ENCODE measurements at places on chromosomes 3 and 15. TPM values are rescaled to one million over a fixed set of nuclear protein-coding genes. Genes with fewer than 3 reads are reported as not detected.

CELF6 gene
- total RNA-seq = 3.1 TPM

STARD9 gene
- 30.8 TPM for total RNA-seq

NTRK3 gene
- total RNA-seq = 1.9 TPM

C3orf62 gene
- total RNA-seq = 7.6 TPM

ACKR4 gene
- total RNA-seq = 1.3 TPM

DNA sequence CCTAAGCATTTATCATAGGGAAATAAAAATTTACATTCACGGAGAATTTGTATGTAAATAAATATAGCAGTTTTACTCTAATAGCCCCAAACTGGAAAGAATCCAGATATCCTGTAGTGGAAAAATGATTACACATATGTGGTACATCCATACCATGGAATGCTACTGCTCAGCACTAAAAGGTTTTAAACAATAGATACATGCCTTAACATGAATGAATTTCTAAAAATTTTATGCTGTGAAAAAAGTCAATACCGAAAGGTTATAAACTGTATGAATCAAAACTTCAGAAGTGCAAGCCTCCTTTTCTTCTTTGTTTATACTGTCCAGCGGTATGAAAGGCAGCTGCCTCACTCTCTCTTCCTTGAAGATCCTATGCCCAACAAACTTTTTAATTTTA lies 37.5 kb upstream of the MCTP2 start:
- no peaks in the 10 kb centered on the region for H3K27me3 ChIP-seq

DNA sequence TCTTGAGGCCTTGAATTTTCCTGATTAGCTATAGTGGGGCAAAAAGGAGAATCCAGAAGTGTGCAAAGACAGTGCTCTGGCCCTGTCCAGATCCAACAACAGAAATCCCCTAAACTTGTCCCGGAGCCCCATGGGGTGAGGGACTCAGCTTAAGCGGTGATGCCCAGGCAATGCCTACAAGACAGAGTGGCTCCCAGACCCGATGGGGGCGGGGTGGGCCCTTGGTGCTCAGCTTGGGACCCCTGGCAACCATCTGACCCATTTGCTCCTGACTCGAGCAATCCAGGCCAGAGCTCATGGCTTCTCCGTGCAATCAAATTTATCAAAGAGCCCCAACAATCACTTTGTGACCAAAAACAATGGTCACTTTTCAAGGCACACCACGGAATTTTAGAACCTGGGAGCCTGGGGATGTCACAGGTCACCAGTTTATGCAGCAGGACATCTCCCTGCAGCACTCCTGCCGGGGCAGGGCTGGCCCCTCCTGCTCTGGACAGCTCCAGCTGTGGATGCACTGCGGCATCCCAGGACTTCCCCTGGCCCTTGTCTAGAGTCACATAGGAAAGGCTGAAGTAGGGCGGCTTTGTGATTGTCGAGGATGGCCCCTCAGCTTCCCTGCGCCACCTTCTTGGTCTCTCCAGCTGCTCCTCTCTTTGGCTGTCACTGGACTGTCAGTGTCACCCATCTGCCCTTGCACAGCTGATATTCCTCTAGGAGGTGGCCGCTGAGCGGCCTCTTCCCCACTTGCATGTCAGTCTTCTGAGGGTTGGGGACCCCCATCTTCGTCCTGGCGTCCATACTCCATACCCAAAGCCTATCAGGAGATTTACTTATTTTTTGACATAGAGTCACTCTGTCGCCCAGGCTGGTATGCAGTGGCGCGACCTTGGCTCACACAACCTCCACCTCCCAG lies 28.4 kb downstream of the RGMA start:
- DNase-seq = peak; percentile 42
- H3K36me3 ChIP-seq = no peaks in the 10 kb centered on the region
- H3K27ac ChIP-seq = no peak overlapping the region
- no peaks in the 10 kb centered on the region for H3K27me3 ChIP-seq
- H3K4me3 ChIP-seq = no peak overlapping the region

- H3K27ac ChIP-seq = no peak overlapping the region
- DNase-seq = no peak
Observed at GRCh38 chr3:195248281-195248680, 22.7 kb downstream of the XXYLT1 start.

DNA sequence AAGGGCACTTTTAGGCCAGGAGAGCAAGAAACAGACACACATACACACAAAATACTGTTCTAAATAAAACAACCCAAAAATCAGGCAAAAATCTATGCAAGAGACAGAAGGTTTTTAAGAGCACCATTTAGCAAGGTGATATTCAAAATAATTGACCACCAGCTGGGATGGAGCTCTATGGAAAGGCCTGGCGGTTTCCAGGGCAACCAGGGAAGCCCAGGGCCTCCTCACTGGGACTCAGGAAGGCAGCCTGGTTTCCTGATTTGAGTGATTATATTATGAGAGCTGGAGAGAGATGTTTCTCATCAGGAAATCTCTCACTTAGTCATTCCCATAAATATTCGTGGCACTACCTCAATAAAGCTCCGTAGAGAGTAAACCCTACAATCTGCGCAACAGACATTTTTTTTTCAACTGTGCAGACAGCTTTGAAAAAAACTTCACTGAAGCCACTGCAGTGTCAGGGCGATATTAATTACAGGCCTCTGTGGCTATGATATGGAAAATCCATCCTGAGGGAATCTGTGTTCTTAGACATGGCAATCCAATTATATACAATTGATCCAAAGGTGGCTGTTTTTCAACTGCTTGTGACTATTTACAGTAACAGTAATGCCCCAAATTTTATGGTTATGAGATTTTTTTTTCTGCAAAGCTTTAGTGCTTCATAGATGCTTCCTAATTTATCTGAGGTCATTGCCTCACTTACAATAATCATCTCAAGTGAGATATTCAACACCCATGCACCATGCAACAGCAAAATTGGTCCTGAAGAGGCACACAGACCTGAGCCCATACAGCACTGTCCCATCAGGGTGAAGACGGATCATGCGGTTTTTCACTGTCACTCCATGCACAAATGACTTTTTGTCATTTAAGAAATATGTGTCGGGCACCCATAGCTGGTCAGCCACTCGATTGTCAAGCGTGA lies 152.1 kb downstream of the GABRB3 start:
- no peaks in the 10 kb centered on the region for H3K36me3 ChIP-seq
- no peaks in the 10 kb centered on the region for H3K27me3 ChIP-seq
- no peak overlapping the region for H3K4me3 ChIP-seq
- DNase-seq = no peak
- H3K4me1 ChIP-seq = no peaks in the 10 kb centered on the region

GRCh38 chr15:81182756-81183438 lies 13.8 kb upstream of the IL16 start:
- no peaks in the 10 kb centered on the region for H3K4me1 ChIP-seq
- H3K27ac ChIP-seq = no peak overlapping the region
- peak overlapping the region; percentile 6 for H3K4me3 ChIP-seq

DNA sequence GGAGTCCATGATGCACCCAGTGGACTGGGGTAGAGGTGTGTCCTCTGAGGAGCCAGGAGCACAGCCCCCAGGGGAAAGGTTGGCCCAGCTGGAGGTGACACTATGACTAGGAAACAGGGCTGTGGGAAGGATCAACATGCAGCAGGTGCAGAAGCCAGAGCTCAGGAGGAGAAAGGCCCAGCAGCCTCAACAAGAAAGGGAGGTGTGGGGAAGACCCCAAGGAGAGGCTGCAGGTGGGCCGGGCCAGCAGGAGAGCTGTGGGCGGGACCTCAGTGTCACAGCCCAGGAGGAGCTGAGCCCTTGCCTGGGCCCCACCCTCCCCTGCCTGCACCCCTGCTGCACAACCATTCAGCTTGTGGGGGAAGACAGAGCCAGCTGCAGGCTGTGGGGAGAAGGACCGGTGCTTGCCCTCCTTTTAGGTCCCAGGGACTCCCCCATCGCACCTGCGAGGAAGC lies 18.4 kb upstream of the KLF13 start:
- H3K36me3 ChIP-seq = no peaks in the 10 kb centered on the region
- H3K27ac ChIP-seq = no peak overlapping the region
- H3K27me3 ChIP-seq = no peaks in the 10 kb centered on the region

DNA sequence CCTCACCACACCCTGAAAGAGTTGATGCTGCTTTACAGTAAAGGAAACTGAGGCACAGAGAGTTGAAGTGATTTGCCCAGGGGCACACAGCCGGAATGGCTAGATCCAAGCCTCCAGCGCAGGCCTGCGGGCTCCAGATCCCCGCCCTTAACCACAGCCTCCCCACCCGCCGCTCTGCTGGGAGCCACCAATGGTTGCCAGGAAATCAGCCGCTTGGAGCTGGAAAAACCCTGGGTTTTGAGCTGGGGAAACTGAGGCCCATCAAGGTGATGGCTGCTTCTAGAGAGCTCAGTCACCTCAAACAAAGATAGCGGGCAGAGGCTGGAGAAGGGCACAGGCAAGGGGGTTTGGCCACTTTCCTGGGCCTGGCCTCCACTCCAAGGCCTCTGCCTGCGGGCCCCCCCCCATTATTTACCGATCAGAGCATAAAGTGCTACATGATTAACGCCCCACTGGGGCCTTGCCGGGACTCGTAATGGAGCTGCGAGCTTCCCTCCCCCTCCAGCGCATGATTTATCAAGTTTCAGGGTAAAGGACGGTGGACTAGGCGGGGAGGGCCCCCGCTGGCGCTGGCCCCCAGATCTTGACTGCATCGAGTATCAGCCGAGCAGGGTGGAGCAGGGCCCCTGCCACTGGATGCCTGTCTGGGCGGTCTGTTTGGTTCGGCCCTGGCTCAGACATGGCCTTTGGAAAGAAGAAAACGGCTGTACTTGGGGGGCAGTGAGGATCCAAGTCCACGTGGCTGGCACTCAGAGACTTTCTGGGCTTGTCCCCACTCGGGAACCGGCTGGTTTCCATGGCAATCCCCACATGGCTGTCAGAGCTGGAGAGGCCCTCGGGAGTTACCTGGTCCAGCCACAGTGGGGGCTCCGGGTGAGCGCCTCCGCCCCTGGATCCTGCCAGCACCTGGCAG lies 9.1 kb downstream of the PLXND1 start:
- H3K36me3 ChIP-seq = no peaks in the 10 kb centered on the region
- H3K4me3 ChIP-seq = no peak overlapping the region
- DNase-seq = no peak
- no peaks in the 10 kb centered on the region for H3K27me3 ChIP-seq
- peaks cover 80% of the 10 kb centered on the region for H3K4me1 ChIP-seq

GRCh38 chr3:31041161-31041978 lies 146.9 kb upstream of the GADL1 start:
- H3K27me3 ChIP-seq = no peaks in the 10 kb centered on the region
- no peak overlapping the region for H3K4me3 ChIP-seq
- no peak overlapping the region for H3K27ac ChIP-seq
- H3K36me3 ChIP-seq = no peaks in the 10 kb centered on the region
- DNase-seq = no peak
- H3K4me1 ChIP-seq = no peaks in the 10 kb centered on the region

DNA sequence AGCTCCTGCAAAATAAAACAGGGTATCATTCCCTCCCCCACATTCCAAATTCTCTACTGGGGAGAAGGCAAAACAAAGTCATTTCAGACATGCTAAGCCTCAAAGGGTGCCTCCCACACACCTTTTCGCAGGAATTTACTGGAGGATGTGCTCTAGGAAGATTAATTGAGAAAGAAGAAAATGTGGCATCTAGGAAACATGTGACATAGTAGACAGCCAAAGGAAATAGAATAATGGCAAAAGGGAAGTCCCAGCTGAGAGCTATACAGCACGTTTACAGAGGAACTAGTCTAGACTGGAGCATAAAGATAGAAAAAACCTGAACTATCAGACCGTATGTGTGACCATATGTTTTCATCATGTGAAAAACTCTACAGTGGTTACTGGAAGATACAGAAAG lies 58.8 kb upstream of the MELTF start:
- no peaks in the 10 kb centered on the region for H3K4me1 ChIP-seq
- no peak overlapping the region for H3K27ac ChIP-seq
- H3K36me3 ChIP-seq = peaks cover 25% of the 10 kb centered on the region
- no peak overlapping the region for H3K4me3 ChIP-seq
- no peak for DNase-seq

DNA sequence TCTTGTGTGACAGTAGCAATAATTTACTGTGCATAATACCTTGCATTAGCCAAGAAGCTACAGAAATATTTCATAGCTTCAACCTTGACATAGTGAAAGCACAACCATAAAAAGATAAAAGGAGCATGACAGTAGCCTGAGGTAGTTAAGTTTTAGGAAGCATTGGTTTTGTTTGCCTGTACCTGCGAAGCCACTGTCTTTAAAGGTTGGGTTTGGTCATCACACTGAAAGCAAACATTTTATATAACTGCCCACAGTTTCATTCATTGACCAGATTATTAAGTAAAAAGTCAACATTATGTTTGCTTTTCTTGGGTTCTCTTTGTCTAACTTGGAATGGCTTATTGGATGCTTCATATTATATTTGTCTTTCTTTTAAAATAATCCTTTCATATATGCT lies 450.1 kb upstream of the IL12A start:
- no peak overlapping the region for H3K27ac ChIP-seq
- no peak for DNase-seq
- no peaks in the 10 kb centered on the region for H3K36me3 ChIP-seq
- H3K27me3 ChIP-seq = no peaks in the 10 kb centered on the region
- H3K4me1 ChIP-seq = no peaks in the 10 kb centered on the region

GRCh38 chr3:156483426-156483825 lies 71.5 kb downstream of the SSR3 start:
- H3K4me3 ChIP-seq = no peak overlapping the region
- DNase-seq = no peak
- no peaks in the 10 kb centered on the region for H3K27me3 ChIP-seq
- H3K27ac ChIP-seq = peak overlapping the region; percentile 87
- no peaks in the 10 kb centered on the region for H3K36me3 ChIP-seq
- peaks cover 23% of the 10 kb centered on the region for H3K4me1 ChIP-seq

DNA sequence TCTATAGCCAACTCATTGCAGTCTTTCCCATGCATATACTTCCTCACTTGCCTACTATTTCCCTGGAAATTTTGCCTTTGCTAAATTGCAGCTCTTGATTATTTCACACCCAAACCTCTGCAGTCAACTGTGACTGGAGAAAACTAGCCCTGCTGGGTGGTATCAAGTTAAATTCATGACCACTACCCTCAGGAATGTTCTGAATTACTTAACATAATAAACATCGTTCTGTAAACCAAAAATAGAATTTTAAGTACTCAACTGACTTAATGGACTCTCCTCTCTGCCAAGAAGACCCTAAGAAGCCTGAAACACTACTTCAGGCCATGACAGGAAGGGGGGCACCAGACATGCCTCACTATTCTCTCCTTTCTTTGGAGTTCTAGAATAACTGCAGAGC lies 1278.0 kb upstream of the GBE1 start:
- no peaks in the 10 kb centered on the region for H3K27me3 ChIP-seq
- H3K27ac ChIP-seq = no peak overlapping the region
- no peak for DNase-seq

DNA sequence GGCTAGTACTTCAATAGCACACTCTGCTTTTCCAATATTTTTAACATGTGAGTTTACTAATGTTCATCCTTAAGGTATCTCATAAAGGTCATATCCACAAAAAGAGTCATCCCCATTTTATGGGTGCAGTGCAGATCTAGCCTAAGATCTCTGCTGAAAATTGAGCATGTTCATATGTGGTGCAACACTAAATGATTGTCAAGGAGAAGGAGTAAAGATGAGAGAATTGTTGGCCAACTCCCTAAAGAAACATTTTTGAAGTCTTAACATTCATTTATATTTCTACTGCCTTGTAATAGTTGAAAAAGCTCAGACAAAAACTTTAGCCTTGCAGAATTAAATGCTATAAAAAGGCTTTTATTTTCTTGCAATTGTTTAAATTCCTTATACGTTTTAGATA lies 1159.6 kb downstream of the TBL1XR1 start:
- H3K4me3 ChIP-seq = no peak overlapping the region
- no peaks in the 10 kb centered on the region for H3K27me3 ChIP-seq
- no peak for DNase-seq
- no peak overlapping the region for H3K27ac ChIP-seq
- H3K4me1 ChIP-seq = no peaks in the 10 kb centered on the region

- H3K4me3 ChIP-seq = no peak overlapping the region
- no peaks in the 10 kb centered on the region for H3K27me3 ChIP-seq
- no peak for DNase-seq
- no peak overlapping the region for H3K27ac ChIP-seq
- no peaks in the 10 kb centered on the region for H3K4me1 ChIP-seq
- no peaks in the 10 kb centered on the region for H3K36me3 ChIP-seq
Observed at GRCh38 chr3:175211466-175211865, 352.3 kb downstream of the NAALADL2 start.

All from spleen (tissue), 13 donors.